ENCODE measurements at places on chromosomes 12 and 14.

DNA sequence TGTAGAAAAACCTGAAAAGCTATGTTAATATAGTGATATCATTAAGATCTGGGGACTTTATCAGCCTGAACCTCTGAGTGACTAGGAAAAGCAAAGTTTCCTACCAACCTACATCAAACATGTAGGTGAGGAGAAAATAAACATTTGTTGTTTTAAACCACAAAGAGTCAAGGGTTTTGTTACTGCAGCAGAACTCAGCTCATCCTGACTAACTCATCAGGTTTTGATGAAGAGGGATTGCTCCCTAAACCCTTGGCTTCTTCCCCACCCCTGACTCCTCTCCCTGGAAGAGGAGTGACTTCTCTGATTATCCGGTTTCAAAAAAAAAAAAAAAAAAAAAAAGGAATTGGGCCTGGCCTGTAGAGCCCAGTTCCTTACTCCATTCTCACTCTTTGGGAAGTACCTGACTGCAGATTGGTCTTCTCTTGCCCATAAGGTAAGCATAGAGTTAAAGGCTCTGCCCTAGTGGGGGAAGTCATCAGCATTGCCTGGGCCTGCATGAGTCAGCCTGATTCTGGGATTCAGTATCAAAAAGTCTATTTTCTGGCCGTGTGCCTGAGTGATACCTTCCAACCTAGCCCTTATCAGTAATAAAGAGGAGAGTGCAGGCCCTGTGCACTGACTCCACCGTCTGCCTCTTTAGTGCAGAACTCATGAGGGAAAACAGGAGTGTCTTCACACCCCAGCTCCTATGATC lies 16.9 kb downstream of the BDKRB1 start:
- peak; percentile 31 for DNase-seq

GRCh38 chr14:76085358-76085757 lies 66.4 kb upstream of the GPATCH2L start:
- no peak for DNase-seq

- DNase-seq = no peak
Observed at GRCh38 chr12:130194154-130194553, 31.9 kb downstream of the FZD10 start.

DNA sequence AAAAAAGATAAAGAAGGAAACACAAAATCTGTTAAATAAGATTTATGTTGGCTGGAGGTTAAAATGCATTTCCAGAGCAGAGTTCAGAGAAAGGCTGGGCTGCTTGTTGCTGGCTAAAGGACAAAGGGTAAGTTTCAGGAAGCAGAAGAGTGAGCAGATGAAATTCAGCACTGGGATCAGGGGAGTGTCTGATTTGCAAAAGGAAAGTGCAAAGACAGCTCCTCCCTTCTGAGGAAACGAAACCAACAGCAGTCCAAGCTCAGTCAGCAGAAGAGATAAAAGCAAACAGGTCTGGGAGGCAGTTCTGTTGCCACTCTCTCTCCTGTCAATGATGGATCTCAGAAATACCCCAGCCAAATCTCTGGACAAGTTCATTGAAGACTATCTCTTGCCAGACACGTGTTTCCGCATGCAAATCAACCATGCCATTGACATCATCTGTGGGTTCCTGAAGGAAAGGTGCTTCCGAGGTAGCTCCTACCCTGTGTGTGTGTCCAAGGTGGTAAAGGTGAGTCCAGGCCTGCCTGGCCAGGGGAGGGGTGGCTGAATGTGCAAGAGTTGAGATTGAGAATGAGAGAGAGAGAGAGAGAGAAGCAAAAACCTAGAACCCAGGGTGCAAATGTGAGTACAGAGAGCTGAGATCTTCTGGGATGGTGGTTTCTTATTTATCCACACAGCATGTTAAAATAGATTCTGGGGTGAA lies at the start of gene OAS1:
Gene OAS1, plus strand, starts transcription at position 251 of the 703 bp plus-strand sequence. Its CDS starts 78 bp downstream, at position 329.
- DNase-seq = no peak

- peak; percentile 70 for DNase-seq
Observed at GRCh38 chr12:31590642-31591379, at the start of gene DENND5B. TSS of gene DENND5B (minus strand) at chr12:31591136. CDS start at chr12:31590832, 304 bp downstream.

DNA sequence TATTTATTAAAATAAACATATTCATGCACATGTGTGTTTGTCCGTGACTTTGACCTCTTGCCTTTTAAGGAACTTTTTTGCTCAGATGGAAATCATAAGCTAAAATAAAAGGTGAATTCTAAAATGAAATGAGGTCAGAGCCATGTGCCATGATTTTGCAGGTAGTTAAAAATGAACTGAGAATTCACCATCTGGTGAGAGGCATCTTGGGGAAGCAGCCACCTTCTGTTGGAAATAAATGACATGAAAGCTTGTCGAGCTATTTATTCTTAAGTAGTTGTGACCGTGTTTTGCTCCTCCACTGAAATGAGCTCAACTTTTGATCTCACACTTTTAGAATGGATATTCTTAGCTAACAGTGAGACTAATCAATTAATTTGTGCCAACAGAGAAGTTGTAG lies 56.8 kb upstream of the CNOT2 start:
- DNase-seq = no peak

DNA sequence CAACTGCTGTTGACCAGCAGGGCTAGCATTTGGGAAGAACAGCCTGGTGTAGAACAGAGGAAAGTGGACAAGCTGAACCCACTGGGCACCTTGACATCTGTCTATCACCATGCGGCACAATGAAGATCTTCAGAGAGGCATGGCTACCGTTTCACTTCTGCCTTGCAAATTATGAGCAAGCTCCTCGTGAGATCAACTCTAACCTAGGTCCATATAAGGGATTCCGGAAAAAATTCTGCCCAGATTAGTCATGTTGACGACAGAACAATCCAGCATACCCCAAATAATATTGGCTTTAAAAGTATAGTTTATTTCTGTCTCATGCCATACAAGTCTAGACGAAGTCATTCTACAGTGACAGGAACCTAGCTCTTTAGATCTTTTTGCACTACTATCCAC lies 91.6 kb upstream of the ATF7IP start:
- DNase-seq = no peak

DNA sequence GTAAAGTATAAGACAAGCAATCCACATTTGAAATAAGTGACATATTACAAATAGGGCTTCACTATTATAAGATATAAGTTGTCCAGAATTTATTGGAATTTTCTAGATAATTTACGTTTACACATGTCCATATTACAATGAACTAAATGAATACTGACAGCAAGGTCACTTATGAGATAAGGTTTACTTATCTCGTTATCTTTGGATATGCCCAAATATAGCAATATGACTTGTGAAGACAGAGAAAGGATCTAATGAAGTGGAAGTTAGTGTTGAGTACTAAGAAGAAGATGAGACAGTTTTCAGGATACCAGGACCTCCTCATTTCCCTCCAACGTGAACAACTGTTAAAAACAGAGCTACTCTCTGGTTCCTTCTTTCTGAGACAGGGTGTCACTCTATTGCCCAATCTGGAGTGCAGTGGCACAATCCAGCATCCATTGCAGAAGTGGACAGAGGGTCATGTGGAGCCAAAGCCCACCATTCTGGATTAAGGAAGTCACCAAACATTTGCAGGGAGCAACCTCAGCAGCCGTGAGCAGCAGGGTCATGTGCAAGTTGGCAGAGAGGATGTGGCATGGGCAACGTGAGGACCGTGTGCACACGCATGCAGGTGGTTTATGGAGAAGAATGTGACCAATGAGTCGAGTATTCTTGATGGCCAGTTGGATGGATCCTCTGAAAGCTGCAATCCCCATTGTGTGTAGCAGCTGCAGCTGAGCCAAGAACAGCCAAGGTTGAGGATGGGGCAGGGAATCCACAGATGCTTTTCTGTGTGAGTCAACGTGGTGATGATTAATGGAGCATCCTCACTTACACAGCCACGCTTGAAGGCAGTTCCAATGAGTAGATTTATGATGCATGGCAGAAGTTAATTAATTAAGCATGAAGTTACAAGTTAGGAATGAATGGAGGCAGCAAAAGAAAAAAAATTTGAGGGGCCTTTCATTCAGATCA lies 111.0 kb downstream of the BICD1 start:
- no peak for DNase-seq

- DNase-seq = no peak
Observed at GRCh38 chr12:123726244-123726643, 14.1 kb downstream of the ATP6V0A2 start.

DNA sequence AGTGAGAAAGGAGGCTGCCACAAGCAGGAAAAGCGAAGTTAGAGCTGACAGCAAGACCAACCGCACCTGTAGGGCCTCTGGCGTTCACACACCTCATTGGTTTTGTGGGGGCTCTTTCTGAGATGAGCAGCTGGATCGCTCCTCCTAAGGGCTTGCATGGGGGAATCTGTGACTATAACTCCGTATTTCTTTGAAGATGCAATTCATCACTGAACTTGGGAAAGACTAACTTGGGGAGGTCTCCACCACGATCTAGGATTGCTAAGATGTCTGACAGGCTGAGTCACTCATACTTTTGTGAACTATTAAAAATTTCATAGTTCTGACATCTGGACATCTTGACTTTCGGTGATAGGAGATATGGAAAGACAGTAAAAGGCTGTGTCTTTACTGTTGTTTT lies 173.6 kb downstream of the ETV6 start:
- no peak for DNase-seq

- no peak for DNase-seq
Observed at GRCh38 chr14:87430810-87431209, 562.2 kb downstream of the GALC start.

DNA sequence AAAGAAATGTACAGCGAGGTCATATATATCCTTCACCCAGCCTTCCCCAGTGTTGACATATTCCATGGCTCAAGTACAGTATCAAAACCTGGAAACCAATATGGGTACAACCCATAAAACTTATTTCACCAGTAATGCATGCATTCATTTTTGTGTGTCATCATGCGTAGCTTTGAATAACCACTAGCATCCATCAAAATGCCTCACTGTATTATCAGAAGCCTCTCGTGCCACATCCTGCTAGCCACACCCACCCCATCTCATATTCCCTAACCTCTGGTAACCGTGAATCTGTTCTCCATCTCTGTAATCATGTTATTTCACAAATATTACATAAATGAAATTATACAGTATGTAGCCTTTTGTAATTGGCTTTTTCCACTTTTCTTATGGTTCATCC lies 314.3 kb downstream of the RAD51B start:
- DNase-seq = no peak

DNA sequence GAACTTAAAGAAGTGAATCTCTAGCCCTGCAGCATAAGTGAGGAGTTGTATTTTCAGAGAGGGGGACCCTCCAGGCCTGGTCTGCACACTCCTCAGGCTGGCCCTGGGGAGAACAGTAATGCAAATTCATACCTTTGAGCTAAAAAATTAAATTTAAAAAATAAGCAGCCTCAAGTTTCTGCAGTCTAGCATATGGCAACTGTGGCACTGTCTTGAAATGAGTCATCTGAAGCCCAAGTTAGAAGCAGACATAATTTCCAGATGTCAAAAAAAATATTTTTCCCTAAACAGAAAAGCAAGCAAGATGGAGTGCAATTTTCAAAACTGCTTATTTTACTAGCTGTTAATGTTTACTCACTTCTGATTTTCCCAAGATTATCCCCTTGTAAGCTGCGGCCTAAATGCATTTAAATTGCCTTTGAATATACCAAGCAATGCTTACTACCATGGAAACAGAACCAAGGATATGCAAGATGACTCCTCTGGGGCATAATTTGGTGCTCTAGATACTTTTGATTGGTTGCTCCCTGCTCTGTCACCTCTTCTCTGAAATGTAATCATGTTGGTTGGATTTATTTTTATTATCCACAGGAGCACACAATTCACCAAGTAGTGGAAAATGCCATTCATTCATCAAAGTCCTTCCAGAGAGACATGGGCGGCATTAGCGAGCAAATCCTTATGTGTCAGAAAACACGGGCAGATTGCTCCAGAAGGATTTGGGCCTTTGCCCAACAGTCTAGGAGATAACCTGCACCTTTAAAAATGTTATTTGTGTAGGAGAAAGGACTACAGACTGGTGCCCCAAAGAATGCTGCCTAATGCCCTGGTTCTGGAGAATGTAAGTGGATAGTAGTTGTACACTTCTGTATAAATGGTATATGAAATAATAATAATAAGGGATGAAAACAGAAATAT lies 25.0 kb upstream of the DHRS7 start:
- DNase-seq = no peak

- no peak for DNase-seq
Observed at GRCh38 chr12:75805905-75806304, 225.7 kb downstream of the PHLDA1 start.

GRCh38 chr12:45703942-45704341 lies 25.6 kb upstream of the ARID2 start:
- DNase-seq = no peak

GRCh38 chr12:97535582-97535981 lies 73.0 kb downstream of the RMST start:
- DNase-seq = no peak

GRCh38 chr12:121383601-121384021 lies 16.3 kb upstream of the RNF34 start:
- DNase-seq = peak; percentile 8

- peak; percentile 61 for DNase-seq
Observed at GRCh38 chr12:57110104-57111030, 795 bp downstream of the STAT6 start.

DNA sequence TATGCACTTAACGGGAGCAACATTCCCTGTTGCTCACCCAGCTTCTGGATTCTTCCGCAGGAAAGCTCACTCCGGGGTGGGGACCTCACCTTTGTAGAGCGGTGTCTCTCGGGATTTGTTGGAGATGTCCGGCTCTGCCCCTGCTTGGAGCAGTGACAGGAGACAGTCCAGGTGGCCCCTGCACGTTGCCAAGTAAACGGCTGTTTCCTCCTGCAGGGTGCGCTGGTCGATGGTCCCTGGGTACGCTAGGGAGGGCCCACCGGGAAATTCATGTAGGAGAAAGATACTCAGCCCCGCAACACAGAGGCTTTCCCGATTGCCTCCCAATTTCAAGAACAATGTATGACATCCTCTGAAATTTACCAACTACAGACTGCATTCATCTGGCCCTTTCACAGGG lies 23.1 kb downstream of the ASB2 start:
- DNase-seq = no peak

DNA sequence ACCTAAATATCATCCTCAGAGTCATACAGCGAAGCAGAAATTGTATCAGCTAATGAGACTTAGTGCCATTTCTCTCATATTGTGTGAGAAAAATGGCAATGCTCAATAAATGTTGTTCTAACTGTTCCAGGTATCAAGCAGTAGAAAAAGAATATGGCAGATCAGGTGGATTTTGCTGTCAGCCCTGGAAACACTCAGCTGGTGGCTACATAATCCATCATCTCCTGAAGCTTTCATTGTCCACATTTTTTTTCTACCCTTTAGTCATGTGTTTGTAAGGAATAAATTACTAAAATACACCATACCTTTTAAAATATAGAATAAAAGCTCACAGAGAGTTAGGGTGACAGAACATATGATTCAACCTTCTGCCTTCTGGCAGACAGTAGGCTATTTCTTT lies 840.3 kb downstream of the DIO2 start:
- DNase-seq = no peak

DNA sequence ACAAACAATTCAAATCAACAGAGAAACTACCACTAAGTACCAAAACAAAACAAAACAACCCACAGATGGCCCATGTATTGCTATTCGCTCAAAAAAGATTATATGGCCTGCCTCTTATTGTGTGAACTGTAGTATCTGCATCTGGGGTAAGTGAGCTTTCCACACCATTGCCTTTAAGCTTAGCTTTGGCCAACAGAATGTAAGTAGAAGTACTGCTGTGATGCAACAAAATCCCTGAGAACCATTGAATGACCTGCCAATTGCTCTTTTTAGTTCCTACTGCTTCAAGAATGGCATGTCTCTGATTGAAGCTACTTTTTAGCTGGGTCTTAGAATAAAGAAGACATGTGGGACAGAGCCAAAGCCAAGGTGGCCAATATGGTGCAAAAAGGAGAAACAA lies 32.5 kb downstream of the PPFIA2 start:
- DNase-seq = no peak
